Activated CD8-positive, alpha-beta memory T cell treated with anti-CD3 and anti-CD28 coated beads for 1 hour (primary cell): ENCODE measurements at places on chromosomes 1 and 21.
A peak's percentile ranks its signal among the peaks of the same experiment; 100 is the strongest.

DNA sequence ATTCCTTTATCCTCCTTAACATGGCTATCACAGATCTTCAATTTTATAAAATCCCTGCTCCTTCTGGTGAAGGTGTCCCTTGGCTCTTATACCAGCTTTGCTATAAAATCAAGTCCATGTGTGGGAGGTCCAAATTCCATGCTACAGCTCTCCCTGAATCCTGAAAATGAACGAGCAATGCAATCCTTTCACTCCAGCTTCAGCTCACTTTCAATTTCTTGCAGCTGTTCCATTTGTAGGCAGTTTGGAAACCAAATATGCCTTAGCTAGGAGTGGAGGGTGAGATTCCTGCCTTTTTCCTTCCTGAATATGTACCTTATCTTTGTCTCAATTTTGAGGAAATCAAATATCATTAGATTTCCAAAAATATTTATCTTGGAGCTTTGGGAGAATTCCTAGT is 402.6 kb downstream of the TTLL7 start:
- DNase-seq, result no peak

DNA sequence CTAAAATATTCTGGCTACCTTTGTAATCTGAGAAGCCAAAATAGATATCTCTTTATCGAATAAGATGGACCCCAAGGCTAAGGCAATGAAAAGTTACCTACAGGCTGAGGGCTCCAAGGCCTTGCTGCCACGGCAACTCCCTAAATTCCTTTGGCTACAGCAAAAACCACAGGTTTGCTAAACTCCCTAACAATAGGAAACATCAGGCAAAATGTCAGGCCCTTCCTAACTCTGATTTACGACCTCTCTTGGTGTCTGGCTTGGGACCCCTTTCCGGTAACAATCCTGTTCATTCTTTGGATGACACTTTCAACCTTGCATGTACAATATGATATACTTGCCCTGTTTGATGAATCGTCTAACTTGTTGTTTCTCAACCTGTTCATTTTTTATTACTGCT is 11.3 kb upstream of the OR2T8 start:
- DNase-seq, result no peak

- DNase-seq, result no peak
Measured at GRCh38 chr21:38661889-38662568, 143.7 kb upstream of the ETS2 start.

GRCh38 chr1:46554597-46555381 is 3.3 kb upstream of the KNCN start:
- DNase-seq, result no peak

DNA sequence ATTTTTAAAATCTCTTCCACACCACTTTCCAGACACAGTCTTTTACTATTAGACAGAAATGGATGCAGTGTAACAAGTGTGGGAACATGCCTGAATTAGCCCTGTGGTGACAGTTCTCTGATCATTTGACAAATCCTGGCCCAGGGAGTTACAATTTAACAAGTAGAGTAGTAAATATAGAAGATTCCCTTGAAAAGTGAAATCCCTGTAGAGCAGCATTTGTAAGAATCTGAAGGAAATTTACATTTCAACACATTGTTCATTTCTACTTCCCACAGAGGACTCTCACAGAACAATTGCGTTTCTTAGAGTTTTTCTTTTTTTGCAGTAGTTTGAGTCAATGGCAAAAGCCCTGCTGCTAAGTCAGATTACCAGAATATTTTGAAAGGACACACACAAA is 458.3 kb upstream of the BRINP3 start:
- DNase-seq, result no peak

DNA sequence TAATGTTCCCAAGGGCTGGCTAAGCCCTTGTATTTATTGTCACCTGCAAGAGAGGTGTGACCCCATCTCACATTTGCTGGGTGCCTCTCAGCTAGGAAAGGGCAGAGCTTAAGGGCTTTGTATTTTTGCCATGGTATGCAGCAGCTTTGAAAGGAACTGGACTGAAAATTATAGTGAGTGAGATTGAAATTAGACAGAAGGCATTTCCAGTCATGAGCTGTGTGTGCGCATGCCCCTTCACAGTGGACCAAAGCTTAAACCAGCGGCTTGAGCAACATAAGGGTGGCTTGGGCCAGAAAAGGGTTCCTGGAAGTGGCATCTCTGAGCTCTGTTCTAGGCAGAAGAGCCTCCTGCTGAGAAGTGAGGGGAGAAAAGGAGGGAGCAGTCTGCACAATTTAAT is 19.8 kb downstream of the MYOG start:
- no peak for DNase-seq

DNA sequence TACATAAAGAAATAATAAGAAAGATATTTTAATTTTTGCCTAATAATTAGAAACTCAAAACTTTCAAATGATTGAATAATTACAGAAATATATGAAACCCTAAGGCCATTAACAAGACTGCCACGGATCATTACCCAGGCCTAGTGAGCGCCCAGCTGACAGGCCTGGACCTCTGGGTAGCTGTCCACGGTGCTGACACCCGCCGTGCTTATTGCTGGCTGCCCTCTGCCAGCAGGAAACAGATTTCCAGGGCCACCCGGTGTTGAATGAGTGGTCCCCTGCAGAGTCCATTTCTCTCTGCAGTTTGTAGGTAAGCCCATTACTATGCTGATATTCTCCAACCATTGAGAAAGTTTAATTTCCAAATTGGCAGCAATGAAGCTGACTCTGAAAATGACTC is 254.4 kb upstream of the GJB5 start:
- DNase-seq, result no peak

GRCh38 chr1:9037476-9038337 is 11.5 kb upstream of the SLC2A7 start:
- no peak for DNase-seq

DNA sequence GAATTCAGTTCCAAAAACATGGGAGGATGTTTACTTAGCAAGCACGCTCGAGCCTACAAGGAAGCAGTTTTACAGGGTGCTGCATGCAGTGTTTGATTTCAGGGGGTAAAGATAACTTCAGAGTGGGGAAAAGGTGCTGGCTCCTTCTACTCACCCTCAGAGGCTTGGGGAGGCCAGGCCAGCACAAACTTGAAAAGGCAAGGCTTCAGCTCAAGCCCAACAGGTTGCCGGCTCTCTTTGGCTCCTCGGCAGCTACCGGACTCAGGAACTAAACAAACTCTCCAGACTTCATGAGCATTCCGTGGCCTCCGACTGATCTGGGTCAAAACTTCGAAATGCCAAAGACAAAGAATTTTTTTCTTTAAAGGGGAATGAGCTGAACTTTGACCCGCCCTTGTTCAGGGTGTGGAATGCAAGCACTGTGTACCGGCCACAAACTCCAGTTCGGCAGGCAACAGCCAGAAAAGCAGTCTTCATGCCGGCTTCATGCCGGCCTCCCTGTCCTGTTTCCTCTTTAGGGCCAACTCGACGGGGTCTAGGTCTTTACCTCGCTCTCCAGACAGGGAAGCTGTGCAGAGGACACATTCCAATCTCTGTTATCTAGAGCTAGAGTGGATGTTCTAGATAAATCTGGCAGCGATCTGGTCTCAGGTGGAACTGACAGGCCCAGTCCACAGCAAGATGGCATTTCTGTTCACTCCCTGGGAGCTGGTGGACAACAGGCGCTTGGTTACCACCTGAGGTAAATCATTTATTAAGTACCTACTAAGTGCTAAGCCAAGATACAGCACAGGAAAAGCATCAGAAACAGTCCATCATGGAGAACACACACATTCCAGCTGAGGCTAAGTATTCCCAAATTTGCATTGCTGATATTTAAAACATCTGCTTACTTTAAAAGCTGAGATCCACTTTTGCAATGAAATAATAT is 75.0 kb downstream of the CD46 start:
- DNase-seq, result no peak

DNA sequence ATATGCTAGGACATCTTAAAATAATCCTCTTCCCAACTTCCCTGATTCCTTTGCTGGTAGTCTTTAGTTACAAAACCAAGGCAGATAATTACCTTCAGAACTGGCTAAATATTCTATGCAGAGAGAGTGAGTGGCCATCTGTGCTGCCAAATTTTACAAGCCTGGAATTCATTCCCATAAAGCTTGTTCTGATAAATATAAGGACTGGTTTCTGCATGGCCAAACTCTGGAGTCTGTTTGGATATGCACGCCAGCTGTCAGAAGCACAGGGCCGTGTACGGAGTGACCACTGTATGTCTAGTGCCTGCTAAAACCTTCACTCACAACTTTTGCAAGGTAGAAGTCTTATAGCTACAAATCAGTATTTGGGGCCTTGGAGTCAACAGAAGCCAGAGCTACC is 66.5 kb upstream of the RAVER2 start:
- DNase-seq, result no peak

GRCh38 chr1:18234790-18235242 is 127.2 kb downstream of the IGSF21 start:
- DNase-seq, result no peak

DNA sequence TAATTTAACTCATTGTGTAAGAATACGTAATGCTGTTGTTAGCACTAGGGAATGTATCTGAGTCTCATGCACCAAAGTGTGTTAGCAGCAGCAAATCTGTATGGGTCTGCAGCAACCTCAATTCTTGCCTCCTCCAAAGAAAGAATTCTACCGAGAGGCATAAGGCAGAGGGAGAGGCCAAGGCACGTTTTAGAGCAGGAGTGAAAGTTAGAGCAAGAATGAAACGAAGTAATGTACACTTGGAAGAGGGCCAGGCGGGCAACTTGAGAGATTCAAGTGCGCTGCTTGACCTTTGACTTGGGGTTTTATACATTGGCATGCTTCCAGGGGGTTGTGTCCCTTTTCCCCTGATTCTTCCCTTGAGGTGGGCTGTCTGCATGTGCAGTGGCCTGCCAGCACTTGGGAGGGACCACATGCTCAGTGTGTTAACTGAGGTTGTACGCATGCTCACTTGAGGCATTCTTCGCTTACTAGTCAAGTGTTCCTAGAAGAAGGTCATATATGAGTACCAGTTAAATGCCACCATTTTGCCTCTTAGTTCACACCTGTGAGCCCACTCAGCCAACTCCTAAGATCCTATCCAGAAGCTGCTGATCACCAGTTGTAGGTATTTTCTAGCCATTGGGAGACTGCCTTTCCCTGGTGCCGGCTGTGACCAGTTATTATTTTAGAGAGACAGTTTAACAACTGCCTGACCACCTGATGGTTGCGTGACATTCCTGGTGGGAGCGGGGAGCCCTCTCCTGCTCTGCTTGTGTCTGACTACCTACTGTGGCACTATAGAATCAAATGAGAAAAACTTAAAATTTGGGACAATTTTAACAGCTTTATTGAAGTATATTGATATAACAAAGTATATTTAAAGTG is 2.7 kb upstream of the CNN3 start:
- DNase-seq, result no peak

DNA sequence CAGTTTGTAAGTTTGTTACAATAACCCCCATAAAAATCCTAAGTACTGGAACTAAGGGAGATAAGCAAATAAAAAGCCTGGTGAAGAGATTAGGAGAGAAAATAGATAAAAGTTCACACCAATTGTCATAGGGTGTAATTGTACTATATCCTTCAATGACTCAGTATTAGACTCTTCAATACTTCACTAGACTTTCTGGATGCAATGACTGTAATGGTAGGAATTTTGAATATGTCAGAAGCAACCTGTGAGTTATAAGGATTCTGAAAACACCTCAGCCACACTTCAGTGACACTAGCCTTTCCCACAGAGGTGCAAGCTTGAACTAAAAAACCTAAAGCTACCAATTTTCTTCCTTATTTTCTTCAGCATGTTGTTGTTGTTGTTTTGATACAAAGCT is 147.9 kb downstream of the PTGER3 start:
- no peak for DNase-seq

- peak; percentile 28 for DNase-seq
Measured at GRCh38 chr1:117059334-117059677, 820 bp upstream of the TTF2 start.

- DNase-seq, result no peak
Measured at GRCh38 chr1:10836726-10837125, 40.3 kb upstream of the CASZ1 start.

GRCh38 chr1:109498161-109498801 is 4.4 kb downstream of the CYB561D1 start:
- DNase-seq, result no peak

DNA sequence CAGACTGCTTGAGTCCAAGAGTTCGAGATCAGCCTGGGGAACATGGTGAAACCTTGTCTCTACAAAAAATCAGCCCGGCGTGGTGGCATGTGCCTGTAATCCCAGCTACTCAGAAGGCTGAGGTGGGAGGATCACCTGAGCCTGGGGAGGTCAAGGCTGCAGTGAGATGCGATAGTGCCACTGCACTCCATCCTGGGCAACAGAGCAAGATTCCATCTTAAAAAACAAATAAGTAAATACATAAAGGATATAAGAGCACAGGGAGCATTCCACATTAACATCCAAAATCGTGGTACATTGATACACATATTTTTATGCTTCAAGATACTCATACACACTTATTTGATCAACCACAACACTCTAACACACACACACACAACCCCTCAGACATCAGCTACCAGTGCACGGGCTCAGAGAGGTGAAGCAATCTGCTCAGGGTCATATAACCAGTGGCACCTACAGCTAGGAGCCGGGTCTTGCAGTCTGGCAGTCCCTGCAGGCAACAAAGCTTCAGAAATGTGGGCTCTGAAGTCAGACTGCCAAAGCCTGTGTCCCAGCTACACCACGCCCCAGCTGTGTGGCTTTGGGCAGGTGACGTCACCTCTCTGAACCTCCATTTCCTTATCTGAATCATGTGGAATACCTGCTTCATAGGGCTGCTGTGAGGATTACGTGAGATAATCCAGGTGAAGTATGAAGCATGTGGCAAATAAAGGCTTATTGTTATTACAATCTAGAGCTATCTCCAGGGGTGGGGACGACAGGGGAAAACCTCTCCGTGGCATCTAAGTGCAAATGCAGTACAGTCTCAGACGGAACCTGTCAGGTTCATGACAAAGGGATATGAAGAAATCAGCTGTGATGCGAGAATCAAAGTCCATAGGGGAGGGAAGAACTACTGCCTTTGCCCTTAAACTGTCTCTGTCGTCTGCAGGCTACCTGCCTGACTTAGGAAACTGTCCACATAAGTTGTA is 4.8 kb upstream of the CRYBG2 start:
- peak; percentile 57 for DNase-seq

DNA sequence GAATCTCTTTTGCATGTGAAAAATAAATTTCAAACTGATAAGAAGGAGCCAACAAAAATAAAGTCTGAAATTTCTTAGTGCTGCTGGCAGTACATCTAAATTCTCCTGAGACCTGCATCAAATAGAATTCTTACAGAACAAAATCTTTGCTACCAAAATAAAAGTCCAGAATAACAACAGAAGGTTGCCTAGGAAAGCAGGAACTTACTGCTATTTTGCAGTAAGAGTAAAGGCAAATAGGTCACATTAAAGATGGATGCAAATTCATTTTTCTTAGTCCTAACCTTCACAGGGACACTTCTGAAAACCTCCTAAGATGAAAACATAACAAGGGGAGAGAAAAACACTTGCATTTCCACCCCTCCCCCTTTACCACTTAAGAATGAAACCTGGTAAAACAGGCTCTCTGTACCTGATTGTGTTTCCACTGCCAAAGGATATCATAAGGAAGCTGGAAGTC is 59.0 kb downstream of the RUSC1 start:
- no peak for DNase-seq

DNA sequence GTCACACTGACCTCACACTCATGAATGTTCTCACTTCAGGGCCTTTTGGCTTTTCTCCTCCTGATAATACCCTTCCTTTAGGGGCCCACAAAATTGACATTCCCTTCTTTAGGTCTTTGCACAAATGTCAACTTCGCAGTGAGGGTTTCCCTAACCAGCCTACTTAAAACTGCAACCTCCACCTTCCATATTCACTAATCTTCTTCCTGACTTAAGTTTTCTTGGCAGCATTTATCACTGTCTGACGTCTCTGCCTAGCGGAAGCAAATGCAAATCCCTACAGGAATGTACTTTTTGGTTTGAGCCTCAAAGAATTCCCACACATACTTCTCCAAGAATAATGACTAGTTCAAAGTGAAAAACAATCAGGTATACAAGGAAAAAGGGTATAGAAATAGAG is 32.8 kb downstream of the INTS7 start:
- DNase-seq, result no peak
